ENCODE measurements at places on chromosomes 7 and 10. TPM values are rescaled to one million over a fixed set of nuclear protein-coding genes. Genes with fewer than 3 reads are reported as not detected.

DNA sequence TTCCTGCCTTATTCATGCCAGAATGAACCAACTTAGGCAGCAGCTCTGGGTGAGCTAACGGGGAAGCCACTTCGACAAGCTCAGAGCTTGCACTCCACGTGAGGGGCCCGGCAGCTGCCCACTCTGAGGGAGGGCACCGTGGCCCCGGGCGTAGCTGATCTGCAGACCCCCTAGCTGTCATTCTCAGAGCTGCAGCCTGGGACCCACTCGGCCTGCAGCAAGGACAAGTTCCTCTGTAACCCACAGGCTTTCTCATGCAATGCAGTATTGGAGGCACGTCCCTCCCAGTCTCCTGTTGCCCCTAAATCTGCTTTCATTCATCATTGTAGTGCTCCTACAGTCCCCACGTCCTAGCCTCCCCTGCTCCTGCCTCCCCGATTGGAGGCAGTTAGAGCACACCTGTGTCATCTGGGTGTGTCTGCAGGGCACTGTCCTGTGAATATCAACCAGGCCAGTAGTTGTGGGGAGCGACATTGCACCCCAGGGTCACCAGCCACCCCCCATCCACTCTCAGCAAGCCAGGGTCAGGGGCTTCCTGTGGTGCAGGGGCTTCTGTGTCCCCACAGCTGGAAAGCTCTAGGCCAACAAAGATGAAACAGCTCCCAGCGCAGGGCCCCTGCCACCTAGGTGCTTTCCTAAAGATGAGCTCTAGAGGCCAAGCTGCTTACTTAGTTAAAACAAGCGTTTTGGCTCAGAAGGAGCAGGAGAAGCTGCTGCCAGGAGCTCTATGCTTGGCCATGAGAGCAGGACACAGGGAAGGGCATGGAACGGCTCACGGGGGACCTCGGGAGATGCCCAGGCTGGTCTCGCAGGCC is 333.6 kb downstream of the ADARB2 start:
- DNase-seq, result no peak

The ZNF804B gene
- total RNA-seq, result not detected

DNA sequence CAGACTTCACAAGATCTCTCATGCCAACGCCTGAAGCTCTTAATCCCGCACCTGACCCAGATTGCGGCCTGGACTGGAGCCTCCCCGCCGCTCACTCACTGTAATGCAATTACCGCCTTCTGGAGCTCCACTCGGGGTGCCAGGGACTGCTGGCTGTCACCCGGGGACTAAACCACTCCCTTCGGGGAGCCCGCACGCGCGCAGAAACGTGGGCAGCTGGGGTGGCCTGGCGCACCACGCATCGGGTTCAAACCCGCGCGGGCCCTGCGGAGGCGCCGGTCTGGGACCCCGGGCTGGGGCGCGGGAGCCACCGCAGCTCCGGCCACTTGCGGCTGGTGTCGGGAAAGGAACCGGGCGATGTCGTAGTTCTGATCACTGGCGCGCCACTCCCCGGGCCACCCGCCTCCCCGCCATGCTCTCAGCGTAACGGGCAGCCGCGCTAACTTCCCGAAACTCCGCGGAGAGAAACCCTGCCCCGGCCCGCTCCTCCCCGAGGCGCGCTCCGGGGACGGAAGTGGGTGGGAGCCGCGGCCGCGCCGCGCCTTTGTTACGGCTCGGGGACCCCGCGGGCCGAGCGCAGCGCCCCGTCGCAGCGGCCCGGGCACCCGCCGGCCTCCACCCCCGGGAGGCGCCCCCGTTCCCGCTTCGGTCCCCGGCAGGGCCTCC is 100.3 kb upstream of the SVIL start:
- peak; percentile 48 for DNase-seq

GRCh38 chr10:77889277-77889903 is 37.2 kb downstream of the DLG5 start:
- no peak for DNase-seq

DNA sequence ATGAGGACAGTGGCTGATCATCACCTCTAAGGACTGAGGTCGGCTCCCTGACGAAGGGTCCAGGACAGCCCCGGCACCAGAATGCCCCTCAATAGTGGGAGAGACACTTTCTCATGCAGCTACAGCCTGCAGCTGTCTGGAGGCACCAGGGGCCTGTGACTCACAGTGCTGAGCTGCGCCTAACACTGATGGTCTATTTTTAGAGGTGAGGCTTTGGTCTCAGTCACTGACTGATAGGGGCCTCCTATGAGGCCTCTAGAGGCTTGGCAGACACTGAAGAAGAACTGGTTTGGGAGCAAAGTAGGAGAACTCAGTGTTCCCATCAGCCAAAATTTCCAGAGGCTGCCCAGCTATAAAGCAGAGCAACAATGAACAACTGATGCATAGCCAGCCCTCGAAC is 130.1 kb downstream of the COBL start:
- peak; percentile 37 for DNase-seq

DNA sequence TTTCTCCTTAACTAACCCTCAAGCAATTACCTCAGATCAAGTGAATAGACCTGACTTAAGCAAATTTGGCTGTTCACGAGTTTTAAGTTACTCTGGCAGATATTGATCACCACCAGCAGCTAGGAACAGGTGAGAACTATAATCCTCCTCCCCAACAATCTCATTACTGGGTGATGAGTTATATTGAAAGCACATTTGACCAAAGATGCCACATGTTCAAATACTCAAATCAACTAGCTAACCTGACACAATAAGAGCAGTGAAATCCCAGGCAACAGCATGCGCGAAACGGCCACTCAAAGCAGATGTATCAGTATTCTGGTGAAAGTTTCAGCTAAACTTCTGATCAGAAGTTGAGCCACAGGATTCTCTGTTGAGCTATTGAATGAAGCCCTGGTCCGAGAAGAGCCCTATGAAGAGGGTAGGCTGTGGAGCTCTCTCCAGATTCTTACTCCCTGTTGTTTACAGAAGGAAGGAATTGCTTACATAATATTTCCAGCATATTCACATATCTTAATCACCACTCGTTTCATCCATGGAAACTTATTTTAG is 52.6 kb downstream of the CAV1 start:
- DNase-seq, result peak; percentile 69

DNA sequence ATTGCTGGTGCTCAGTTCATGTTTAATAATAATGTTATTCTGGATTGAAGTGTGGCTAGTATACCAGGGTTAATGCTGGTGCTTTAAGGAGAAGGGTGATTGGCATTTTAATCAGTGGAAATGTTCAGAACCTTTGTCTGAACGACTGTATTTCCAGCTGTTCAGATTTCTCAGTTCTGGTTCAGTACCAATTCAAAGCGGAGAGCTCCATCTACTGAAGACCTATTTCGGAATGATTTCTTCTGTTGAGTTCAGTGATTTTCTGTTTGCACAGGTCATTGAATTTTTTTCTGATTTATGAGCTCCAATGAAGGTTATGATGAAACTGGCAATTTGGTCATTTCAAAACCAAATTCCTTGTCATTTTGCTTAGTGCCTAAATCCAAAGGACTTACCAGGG is 160.1 kb downstream of the EXOC4 start:
- no peak for DNase-seq

The KCP gene
- total RNA-seq, result 0.06 TPM

The DRGX gene
- total RNA-seq, result not detected

DNA sequence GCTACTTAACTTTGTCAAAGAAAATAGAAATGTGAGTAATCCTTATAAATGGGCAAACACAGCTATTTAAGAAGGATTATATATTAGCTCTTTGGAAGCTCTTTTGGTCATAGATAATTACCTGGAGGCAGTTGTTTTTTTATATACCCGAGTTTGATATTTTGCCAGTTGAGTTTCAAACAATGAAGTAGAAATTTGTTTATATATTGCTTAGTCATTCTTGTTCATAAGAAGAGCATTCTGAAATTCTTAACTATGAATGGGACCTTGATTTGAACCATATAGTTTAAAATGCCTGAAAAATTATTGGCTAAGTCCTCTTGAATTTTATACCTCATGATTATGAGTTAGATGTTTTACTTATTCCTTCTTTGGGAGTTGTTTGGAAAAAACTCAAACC is 36.4 kb downstream of the MINPP1 start:
- no peak for DNase-seq

DNA sequence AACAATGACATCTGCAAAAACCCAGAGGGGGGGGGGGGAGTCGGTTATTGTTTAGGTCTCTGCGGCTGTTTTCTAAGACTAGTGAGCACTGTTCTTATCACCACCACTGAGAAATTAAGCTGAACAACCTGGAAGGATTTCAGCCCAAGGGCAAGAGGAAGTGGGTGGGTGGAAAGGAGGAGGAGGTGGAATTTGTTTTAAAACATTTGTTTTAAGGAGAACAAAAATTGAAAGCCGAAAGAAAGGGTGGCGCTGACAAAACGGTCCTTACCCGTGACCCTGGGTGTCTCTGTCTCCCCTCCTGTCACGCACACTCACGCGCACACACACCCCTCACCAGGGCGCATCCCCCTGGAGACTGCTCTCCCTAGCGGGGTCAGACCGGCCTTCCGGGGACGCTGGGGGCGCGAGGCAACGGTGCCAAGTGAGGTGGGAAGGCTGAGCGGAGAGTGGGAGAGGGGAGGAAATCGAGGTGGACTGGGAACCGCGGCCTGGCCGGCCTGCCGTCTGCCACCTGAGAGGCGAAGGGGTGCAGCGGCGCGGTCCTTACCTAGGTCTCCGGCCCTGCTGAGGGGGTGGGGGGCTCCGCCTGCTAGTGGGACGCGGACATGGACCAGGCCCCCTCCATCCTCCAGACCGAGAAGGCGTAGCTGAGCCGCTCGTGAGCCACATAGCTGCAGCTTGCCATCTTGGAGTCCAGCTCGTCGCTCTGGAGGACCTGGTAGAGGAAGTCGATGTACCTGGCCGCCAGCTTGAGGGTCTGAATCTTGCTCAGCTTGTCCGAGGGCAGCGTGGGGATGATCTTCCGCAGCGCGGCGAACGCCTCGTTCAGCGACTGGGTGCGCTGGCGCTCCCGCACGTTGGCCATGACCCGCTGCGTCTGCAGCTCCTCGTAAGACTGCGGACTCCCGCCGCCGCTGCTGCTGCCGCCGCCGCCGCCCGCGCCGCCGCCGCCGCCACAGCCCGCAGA is 1.0 kb downstream of the TWIST1 start:
- DNase-seq, result peak; percentile 73
